ENCODE measurements at places on chromosomes 12 and 14.

DNA sequence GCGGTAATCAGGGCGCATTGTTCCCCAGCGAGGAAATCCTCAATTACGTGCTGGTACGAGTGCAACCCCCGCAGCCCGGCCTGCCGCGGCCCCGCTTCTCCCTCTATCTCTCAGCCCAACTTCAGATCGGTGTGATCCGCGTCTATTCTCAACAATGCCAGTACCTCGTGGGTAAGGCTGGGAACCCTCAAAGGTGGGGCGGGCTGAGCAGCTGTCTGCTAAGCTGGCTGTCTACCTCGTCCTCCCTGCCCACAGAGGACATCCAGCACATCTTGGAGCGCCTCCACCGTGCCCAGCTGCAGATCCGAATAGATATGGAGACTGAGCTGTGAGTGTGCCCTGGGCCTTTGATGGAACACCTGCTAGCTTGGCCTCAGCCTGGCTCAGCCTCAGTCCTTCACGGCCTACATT, 996 bp downstream of the REC8 start:
- DNase-seq, result no peak

- no peak for DNase-seq
Measured at GRCh38 chr12:19148860-19149259, 19.3 kb downstream of the PLEKHA5 start.

DNA sequence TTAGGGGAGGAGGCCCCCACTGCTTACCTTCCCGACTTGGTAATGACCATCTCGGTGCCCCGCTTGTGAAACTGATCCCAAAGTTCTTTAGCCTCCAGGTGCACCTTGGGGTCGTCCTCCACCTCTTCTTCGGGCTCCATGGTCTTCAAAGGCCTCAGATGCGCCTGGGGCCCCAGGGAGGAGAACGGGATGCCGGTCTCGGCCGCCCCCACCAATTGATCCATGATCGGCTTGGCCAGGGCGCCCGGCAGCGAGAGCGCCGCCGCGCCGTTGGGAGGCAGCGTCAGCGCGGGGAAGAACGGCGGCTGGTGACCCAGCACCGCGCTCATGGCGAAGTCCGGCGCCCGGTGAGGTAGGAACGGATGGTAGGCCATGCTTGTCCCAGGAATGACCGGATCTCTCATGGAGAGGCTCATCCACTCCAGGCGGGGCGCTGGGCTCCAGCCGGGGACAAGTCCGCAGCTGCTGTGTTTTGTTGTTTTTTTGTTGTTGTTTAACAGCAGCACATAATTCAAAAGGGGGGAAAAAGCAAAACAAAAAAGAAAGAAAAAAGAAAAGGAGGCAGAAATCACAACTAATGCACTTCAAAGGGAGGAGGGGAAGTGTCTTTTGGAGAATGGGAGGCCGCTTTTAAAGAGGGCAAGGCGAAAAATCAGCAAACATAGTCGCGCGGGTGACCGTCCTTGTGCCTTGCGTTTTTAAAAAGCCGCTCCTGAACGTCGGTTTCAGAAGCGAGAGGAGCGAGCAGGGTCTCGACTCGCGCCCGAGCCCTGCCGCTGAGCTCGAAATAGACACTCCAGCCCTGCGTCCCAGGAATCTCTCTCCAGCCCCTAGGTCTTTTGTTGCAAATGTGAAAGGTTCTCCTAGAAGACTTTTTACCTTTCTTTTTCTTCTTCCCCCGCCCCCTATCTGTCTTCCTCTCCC, 928 bp downstream of the TBX3 start:
- no peak for DNase-seq

GRCh38 chr12:102438827-102439210, 41.5 kb downstream of the IGF1 start:
- no peak for DNase-seq

- peak; percentile 29 for DNase-seq
Measured at GRCh38 chr12:99810718-99811593, 163.4 kb downstream of the GARIN6 start.

DNA sequence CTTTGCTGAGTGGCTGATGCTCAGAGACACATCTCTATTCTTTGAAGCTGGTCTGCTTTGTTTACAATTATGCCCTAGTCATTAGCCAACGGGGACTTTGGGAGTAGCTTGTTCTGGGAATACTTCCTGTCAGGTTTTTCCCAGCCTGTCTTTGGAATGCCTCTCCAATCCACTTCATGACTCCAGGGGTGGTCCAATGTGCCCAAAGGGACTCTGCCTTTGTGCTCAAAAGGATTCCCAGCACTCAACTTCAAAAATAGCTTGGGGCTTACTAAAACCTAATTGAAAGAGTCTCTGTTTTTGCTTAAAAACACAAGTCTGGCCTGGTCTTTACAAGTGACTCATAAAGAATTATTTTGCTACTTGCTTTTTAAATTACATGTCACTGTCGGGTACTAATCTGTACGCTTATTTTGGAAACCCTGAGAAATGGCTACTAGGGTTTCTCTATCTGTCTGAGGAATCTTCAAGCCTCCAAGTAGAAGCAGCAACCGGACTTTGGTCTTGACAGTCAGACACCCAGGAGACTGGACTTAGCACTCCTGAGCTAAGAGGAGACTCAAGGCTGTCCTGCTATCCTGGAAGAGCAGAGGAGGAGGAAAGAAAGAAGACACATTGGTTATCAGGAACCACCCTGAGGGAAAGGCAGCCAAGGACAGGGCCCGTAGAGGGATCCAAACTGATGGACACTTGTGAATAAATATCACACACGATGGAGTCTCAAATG, 20.7 kb downstream of the PHLDA1 start:
- no peak for DNase-seq

DNA sequence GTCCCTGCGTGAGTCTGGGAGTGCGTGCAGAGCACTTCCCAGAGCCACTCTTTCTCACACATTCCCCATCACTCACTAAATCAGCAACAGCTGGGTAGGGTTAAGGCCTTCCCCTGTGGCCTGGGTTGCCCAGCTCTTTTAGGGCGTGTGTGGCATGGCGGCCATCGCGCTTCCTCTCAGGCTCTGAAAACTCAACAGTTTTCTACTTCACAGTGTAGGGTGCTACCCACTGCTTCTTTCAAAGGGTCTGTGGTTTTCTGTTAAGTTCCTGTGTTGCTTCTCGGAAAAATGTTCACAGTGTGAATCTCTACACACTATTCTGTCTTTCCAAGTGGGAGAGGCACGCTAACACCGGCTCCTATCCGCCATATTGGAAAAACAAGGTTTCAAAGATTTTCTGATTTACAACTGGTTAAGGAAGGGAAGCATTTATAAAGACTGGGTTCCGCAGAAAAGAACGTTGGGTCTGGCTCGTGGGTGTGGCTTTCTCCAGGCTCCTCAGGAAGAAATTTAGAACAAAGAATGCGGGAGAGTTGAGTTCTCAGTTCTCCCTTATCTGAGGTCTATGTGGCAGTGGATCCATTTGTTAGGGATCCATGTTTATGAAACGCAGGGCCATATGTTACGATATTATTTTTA, 34.9 kb upstream of the AEBP2 start:
- DNase-seq, result no peak
